Mesothelial cell of epicardium (in vitro differentiated cells): ENCODE measurements at places on chromosomes 6 and 20.

GRCh38 chr6:105954148-105954547 is 132.0 kb upstream of the PRDM1 start:
- DNase-seq: no peak

- no peak for DNase-seq
These were observed 554.1 kb downstream of the PRKN start for GRCh38 chr6:162173466-162173865.

DNA sequence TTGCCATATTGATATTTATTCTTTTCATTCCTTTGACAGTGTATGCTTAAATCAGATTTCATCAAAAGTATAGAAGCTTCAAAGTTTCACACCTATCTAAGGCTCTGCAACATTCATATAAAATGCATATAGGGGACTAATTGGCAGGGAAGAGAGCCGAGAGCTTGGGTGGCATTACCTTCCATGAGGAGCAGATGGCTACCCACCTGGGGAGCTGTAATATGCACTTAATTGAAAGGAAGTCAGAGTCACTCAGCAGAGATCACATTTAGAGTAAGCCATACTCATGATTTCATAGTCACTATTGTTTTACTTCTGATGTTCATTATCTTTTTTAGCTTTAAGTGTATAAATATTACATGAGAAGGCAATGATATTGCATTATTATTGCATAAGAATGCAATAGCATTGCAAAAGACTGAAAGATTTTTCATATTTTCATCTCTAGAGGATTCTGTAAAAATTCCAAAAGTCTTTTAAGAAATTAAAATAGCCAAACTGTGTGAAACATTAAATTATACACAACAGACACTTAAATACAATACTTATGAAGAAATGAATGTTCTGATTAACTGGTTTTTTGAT is 1305.2 kb downstream of the EPHA7 start:
- DNase-seq: no peak

DNA sequence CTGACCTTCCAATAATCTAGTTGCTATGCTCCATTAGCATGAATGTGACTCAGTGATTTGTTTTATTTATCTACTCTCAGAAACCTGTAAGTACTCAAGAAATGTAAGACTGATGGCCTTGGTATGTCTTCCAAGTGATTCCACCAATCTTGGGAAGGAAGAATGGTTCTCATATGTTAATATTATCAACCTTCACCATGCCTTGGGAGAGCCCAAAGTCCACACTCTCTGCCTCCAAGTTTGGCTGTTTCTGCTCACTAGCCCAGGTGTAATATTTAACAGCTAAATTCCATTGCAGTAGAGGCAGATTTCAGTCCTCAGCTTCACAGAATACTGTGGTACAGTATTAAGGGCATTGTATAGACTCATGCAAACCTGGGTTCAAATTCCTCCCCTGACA is 51.8 kb downstream of the CLIC5 start:
- DNase-seq: no peak

DNA sequence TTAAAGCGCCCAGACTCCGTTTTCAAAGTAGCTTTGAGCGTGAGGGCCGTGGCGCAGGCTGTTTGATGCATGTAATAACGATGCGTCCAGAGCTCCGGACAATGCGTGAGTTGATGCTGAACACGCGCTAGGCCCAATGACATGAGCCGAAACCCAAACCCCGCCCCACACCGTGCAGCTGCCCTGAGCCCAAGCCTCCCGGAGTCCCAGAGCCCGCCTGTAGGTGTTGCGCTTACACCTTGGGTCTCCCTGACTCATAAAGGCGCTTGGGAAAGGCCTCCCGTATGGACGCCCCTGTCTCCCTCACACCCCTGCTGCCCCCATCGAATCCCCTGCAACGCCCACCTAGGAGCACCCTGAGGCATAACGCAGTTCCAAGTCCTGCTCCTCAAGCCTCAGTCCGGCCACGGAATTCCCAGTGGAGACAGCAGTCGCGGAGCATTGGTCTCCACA is 87.6 kb downstream of the ERMARD start:
- peak; percentile 34 for DNase-seq

DNA sequence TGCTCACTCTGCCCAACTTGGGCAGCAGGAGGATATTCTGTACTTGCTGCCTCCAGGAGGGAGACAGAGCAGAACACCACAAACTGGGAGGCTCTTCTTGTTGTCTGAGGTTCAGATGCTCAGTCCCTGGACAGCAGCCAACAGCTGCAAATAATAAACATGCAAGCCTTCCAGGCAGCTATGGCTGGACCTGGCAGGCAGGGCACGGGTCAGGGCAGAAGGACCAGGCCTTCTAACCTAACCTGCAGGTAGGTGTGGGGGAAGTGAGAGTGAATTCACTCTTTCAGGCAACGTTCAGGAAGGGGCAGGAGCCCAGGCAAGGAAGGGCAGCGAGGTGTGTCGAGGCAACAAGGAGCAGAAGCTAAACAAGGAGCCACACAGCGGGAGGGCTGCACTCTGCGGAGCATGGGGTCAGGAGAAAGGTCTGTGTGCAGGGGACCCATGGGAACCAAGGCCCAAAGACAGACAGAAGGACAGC is 31.5 kb downstream of the NINL start:
- no peak for DNase-seq

DNA sequence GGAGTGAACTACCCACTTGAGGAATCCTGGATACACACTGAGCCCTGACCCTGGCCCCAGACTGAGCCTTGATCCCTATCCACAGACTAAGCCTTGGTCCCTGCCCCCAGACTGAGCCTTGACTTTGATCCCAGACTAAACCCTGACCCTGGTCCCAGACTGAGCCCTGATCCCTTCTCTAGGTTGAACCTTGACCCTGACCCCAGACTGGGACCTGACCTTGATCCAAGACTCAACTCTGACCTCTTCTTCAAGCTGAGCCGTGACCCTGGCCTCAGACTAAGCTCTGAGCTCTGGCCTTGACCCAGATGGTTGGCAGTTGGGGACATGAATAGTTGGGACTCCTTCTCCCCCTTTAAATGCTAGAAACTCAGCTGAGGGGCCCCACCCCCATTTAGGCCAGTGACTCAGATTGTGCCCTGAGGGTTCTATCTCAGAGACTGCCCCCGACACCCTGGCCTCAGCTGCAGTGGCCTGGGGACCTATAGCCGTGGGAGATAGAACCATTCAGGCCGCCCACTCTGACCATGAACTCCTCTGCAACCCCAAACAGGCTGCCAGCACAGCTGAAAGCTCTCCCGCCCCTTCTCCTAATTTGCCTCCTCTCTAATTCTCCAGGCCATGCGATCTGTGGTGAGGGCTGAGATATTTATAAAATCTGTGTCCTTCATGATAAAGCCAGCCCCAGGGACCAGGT is 84.7 kb downstream of the DLGAP4 start:
- no peak for DNase-seq

- no peak for DNase-seq
These were observed 1.3 kb downstream of the MAN1A1 start for GRCh38 chr6:119348096-119348747.

DNA sequence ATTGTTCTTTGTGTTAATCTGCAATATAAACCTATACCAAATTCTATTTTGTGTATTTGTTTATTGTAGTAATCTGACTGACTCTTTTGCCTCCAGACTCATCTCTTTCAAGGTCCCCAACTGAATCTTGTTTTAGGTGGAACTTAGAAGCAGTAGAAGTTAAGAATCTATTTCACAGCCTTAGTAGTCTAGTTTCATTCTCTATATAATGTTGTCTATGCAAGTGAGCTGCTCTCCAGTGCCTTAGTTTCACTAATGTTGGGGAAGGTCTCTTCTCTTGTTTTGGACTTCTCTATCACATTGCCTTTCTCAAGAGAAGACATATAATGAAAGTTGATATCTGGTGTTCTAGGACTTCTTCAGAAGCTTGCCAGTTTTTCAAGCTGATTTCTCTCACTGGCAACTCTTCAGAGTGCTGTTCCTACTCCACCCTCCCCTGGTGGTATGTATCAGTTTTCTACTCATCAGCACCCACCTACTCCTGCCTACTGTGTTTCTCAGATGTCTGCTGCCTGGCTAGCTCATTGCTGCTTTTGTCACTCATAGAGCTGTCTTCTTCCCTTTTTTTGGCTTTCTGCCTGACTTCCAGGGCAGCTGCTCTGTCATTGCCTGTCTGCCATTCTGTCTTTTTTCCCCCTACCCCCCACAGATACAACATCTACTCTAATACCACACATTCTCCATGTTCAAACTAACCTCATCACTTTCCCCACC is 82.1 kb downstream of the PTPRA start:
- DNase-seq: no peak

DNA sequence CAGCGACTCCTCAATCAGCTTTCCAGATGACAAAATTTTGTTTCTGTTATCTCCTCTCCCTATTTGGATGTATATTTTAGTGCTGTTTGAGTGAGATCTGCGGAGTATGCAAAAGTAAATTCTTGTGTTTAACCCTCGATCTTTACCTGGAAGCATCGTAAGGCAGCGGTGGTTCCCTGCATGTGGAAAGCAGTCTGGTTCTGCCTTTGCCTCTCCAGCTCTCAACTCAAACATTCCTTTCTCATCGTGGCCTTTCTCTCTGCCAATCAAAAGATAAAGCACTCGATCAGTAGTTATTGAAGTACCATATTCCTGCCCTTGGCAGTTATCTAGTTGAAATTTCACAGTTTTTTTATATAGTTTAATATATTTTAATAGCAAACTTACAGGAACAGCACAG is 44.0 kb upstream of the BTN3A2 start:
- no peak for DNase-seq

DNA sequence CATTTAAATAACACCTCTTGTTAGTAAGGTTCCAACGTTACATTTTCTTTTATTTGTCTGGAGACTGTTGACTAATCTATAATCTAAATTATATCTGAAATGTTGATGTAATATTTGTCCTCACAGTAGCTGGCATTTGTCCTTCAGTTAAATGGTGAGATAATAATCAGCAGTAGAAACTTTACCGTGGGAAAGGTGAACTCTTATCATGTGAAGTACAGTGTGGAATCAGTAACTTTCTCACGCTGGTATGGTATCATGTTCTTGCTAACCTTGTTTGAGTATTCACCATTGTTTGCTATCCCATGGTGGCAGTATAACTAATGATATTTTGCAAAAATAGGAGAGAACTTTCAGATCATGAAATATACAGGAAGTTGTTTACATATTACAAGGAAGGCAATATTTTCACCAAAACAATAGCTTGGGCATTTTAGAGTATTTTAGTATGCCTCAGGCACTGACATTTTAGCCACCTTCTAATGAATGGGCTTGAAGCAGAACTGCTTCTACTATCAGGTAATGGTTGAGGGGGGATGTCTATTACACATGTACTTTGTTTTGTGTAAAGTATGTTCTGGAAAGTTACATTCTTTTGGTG is 4.8 kb downstream of the GMNN start:
- DNase-seq: no peak

GRCh38 chr20:5766085-5766764 is 16.0 kb downstream of the SHLD1 start:
- no peak for DNase-seq
